ENCODE measurements at places on chromosomes 11 and 22.
A peak's percentile ranks its signal among the peaks of the same experiment; 100 is the strongest.

- peak; percentile 70 for DNase-seq
These were observed 8.6 kb downstream of the PHLDB1 start for GRCh38 chr11:118615976-118616371.

- no peak for DNase-seq
These were observed 71.8 kb upstream of the PARVG start for GRCh38 chr22:44108806-44109385.

DNA sequence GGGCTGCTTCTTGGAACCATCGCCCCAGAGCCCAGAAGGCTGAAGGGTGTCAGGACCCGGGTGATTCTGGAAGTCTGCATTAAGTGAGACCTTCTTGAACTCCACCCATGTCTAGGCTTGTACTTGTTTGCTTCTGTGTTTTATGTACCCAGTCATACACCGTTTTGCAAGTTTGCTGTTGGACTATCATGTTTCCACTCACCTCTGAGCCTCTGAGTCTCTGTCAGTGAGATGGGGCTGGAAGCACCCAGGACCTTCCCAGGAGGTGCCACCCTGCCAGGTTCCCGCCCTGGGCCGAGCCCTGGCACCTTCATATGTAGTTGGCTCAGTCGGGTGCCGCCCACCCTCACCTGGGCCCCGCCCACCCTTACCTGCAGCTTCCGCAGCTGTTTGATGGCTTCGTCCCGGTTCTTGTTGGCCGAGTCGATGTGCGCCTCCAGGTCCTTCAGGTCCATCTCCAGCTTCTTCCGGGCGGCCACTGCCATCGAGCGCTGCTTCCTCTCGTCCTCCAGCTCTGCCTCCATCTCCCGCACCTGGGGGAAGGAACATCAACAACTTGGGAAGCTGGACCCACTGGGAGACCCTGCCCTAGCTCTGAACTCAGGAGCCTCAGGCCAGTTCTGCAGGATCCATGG is 35.1 kb downstream of the APOL1 start:
- no peak for DNase-seq

DNA sequence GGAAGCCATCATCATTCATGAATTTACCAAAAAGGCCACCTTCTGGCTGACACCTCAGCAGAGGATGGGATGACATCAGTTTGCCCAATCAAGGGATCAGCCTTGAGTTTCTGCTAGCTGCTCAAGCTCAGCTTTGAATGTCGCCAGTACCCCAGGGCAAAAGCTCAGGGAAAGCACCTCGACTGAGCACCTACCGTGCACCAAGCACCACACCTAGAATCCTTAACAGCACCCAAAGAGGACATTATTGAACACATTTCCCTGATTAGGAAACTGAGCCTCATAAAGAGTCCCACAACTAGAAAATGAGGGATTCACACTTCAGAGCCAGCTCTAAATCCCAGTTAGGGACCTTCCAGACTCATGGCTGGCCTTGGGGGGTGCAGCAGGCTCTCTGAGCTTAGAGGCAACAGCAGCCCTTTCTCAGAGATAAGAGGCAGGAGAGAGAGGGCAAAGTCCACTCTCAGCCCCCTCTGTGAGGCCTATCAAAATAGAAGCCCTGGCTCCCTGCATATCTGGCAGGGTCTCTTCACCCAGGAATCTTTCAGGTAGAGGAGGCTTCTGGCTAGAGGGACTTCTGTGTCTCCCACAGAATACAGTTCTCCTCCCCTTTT is 13.4 kb upstream of the DAGLA start:
- no peak for DNase-seq

GRCh38 chr11:94794287-94795168 is 26.4 kb downstream of the AMOTL1 start:
- no peak for DNase-seq

DNA sequence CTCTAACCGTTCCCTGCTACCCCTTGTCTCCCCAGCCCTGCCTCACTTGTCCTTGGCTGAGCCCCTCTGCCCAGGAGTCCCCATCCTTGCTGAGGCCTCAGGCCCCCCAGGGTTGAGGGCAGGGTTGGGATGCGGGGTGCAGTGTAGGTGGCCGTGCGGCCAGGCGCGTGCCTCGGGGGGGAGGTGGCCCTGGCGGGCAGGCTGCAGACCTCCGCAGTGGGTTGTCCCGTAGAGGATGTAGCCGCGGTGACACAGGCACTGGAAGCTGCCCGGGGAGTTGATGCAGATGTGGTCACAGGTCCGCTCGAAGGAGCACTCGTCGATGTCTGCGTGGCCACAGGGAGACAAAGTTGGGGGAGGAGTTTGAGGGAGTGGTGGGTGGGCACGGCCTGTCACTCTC is 41.9 kb upstream of the TTLL12 start:
- DNase-seq, result no peak

- DNase-seq, result no peak
These were observed 116.2 kb downstream of the NCAM1 start for GRCh38 chr11:113077379-113077778.

- no peak for DNase-seq
These were observed 29.9 kb upstream of the COMT start for GRCh38 chr22:19911540-19912270.

DNA sequence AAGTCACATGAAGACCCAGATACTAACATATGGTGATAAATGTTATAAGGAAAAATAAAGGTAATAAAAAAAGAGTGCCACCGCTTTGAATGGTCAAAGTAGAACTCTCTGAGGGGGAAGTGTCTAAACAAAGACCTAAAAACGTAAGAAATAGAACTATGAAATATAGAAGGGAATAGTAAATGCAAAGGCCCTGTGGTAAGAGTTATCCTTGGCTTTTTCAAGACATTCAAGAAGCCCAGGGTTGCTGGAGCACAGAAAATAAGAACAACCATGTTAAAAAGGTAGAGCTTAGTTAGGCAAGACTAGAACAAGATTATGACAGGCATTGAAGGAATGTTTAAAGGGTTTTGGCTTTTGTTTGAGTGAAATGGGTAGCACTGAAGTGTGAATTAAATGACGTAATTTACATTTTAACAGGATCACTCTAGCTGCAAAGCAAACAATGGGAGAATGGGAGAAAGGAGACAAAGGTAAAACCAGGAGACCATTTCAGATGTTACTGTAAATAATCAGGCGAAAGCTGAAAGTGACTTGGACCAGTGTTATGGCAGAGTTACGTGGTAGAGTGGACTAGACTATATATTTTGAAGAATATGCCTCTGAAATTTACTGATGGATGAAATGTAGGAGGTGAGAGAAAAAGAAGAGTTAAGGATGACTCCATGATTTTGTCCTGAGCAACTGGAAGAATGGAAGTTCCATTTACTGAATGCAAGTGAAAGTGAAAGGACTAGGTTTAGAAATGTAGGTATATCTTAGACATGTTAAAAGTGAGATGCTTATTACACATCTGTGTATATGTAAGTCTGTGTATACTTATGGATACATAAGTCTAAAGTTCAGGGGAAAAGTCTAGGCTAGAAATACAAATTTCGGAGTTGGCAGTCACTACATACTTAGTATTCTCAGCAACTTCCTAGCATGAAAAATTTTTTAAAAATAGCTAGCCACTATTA is 28.5 kb downstream of the BTBD10 start:
- peak; percentile 73 for DNase-seq
